ENCODE measurements at places on chromosomes 2 and 18. TPM values are rescaled to one million over a fixed set of nuclear protein-coding genes. Genes with fewer than 3 reads are reported as not detected.

Gene MC4R
- not detected for total RNA-seq

Gene IL1R2
- total RNA-seq: not detected

Gene EGR4
- not detected for total RNA-seq

Gene ZNF385B
- total RNA-seq: not detected

Gene MBD1
- total RNA-seq: 53.2 TPM

Gene RUFY4
- total RNA-seq: not detected

Gene ZNG1B
- 24.7 TPM for total RNA-seq

Gene C1QL2
- not detected for total RNA-seq

Gene SPR
- total RNA-seq: 24.4 TPM

Gene SMC6
- 17.1 TPM for total RNA-seq

Gene PLGLB1
- 0.62 TPM for total RNA-seq
